Thyroid gland (tissue), 4 donors: ENCODE measurements at places on chromosomes 5 and 9. TPM values are rescaled to one million over a fixed set of nuclear protein-coding genes. Genes with fewer than 3 reads are reported as not detected.
A peak's percentile ranks its signal among the peaks of the same experiment; 100 is the strongest.

DNA sequence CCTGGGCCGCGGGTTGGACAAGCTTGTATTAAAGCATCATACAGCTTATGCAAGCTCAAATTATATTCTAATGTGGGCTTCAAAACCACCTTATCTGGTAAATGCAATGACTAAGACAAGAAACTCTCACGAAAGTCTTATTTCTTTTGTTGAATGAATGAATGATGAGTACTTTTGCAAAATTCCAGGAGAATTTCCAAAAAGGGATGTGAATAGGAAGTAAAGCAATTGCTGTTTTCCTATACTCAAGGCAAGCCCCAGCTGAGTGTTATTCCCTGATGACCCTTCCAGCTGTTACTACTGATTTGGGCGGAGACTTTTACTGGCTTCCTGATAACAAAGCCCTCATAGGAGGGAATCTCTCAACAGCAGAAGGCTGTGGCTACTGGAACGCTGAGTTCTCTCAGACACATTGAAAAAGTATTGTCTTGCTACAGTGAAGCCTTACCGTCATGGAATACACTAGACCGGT lies 162.8 kb downstream of the SREK1 start:
- DNase-seq, result no peak

DNA sequence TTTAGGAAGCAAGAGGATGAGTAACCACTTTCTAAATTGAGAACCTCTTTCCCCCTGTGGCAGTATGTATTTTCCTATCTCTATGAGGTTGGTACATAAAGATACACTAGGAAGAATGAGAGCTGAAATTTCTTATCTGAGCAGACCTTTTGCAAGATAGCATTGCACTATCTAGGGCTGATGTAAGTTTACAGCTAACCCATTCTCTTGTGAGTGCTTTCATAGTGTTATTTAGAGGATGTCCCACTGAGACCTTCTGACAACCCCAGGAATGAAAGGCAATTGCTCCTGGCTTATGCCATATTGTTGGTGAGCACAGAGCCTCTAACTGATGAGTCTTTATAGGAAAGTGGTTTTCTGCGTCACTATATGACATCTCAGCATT lies 1209.3 kb upstream of the CDH6 start:
- no peak for DNase-seq

The DAB2IP gene
- total RNA-seq, result 48.5 TPM

The EGFL7 gene
- 38.4 TPM for total RNA-seq

The SPEF2 gene
- 21.5 TPM for total RNA-seq

DNA sequence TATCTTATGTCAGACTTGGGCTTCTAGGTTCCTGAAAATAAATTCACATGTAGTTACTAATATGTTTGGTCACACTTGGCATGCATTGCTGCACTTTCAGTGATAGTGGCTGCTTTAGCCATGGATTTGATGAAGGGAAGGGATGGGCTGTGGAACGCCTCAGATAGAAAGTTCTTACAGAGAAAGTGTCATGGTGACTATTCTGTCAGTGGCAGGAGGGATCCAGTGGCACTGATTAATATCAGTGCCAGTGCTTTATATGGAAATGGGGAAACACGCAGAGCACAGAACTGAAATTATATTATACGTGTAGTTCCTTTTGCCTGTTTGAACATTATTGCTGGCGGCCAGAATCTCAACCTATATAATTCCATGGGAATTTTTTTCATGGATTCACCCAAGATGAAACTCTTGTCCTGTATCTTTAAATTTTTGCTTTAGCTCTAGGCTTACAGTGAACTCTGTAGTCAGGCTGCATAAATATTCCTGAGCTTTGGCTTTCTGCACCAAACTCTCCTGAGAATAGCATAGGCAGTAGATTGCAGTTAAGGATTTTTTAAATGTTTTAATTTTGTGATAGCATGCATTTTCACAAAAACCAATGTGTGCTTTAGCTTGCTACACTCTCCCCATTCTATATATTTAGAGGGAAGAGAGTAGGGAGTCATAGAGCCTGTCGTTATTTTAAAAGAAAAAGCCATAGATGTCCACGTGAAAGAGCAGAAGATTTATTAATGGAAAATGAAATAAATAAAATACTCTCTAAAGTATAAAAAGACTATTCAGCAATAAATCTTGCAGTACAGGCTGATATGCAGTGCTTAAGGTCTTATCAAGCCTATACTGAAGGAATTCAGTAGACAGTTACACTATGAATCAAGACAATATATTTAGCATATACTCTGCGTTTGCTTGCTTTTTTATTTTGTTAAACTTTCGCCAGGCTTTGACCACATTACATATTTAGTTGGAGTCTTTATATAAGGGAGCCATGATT lies 98.7 kb downstream of the EDIL3 start:
- DNase-seq, result no peak

The CYSRT1 gene
- total RNA-seq, result 2.3 TPM

GRCh38 chr5:170247363-170247762 lies 14.6 kb downstream of the C5orf58 start:
- no peak for DNase-seq

GRCh38 chr9:109118808-109119438 lies 824 bp downstream of the TMEM245 start:
- peak; percentile 32 for DNase-seq

The ABITRAM gene
- total RNA-seq, result 19.1 TPM

DNA sequence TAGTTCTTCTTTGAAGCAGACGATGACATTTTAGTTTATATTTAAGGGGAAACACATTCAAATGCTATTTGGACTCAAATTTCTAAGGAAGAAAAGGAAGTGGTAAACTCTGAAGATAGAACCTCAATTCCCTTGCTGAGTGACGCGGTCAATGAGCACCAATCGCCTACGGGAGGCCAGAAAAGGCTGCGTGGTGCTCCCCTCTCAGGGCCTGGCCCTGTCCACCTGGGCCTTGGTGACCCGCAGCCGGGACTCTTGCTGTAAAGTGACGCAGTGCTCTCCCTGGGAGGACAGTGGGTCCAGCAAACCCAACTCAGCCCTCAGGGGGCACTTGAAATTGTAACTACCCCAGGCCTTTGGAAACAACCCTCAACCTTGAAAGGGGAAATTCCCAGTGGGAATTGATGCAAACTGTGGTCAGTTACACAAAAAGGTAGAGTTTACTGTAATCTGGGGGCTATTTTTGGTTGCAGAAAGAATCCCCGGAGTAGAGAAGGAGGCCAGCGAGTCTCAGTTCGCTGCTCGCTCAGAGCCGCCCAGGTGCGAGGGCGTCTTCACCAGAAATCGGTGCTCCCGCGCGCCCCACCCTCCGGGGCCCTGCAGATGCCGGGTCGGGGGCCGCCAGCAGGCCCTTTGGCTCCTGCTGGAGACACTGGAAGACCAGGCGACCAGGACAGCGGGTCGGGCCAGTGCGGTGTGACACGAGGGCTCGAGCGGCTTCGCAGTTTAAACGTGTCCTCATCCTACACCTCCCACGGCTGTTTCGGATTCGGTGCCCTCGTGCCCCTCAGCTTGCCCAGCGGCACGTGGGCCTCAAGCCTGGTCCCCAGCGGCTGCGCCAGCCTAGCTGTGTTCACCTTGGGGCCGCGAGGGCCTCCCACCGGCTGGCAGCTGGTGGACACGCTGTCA lies 1.4 kb upstream of the ANKRD33B start:
- no peak for DNase-seq

The SLC45A2 gene
- not detected for total RNA-seq

- DNase-seq, result no peak
Measured at GRCh38 chr5:35151146-35151920, 79.0 kb downstream of the PRLR start.

DNA sequence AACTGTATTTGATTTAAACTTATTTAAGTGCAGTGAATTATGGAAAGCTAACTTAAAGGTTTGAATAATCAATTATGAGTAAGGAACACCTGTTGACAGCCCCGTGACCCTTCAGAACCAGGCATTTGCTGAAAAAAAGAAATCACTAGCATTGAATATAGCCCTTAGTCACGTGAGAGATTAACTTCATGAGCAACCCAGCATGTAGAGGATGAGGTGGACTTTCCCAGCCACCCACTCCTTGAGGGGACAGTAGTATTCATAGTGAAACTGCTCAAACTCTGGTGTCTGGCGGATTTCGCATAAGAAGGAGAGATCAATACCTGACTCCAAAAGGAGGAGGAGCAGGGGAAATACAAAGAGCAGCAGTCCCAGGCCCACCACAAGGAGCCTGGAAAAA lies 184.8 kb upstream of the RASEF start:
- no peak for DNase-seq

DNA sequence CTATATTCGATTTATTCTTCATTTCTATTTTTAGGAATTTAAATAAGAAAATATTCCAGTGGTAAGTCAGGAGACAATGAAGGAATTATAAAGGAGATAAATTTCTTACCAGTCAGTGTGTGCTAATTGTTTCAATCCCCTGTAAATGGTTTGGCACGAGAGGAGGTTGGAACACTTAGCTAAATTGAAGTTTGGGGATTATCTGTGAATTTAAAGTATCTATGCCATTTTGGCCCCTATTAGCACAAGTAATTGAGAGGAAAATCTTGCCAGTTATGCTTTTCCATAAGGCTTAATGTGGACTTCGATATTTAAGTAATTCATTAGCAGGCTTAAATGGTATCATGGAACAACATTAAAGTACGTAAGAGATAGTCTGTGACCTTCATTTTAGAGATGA lies 860.8 kb downstream of the PTPRD start:
- DNase-seq, result no peak

DNA sequence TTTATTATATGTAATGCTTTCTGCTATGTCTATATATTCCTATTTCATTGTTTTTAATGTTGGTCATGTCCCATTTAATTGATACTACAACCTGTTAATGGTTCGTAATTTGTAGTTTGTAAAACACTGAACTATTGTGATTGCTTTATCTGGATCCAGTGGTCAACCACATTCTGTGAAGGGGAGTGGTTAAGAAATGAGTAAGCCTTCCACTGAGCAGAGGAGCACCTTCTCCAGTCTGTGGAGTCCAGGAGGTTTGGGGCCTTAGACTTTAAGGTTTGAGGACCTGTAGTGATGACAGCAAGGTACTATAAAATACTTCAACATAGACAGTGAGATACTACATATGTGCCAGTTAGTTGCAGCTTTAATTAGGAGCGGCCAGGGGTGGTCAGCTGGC lies 67.7 kb upstream of the RAD23B start:
- DNase-seq, result no peak

The SPAAR gene
- 4.7 TPM for total RNA-seq

The C5orf58 gene
- not detected for total RNA-seq

The CATSPER3 gene
- total RNA-seq, result 0.56 TPM

DNA sequence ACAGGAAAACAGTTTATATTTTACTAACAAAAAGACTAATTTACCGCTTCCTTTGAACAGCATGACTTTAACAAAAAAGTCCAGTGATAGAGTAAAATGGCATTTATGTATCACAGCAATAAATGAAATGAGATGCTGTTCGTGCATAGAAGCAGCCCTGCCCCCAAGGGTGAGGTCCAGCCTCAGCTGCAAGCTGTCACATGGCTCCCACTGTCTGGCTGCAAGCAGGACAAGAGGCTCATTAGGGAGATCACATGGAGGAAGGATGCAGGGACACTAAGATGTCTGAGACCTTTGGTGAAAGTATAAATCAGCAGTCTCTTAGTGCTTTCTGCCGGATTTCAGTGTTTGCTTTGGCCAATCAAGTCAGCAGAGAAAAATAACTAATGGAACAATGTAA lies 23.0 kb downstream of the GDNF start:
- DNase-seq, result no peak

DNA sequence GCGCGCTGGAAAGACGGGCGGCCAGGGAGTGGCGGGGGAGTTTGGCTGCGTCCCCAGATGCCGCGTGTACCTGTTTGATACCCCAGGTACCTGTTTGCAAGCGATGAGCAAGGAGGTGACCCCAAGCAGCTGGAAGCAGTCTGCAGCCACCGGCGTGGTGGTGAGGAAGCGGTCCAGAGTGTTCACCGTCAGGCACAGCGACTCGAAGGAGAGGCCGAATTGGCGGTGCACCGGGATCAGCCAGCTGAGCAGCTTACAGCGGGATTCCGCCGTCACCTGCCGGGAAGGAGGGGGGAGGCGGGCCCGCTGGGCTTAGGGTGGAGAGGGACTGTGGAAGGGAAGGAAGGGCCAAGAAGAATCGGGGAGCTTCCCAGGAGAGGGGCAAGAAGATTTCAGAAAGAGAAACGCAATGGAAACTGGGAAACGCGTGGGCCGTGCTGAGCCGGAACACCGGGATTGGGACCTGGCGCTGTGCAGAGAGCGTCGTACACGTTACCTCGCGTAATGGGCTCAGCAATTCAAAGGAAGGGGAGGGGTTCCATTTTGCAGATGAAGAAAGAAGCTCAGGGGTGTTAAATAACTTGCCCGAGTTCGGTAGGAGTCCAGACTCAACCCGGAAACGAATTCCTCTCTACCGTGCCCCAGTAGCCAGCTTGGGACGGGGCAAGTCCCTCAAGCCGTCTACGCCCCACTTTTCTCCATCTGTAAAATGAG lies 980 bp downstream of the CCNO start:
- peak; percentile 68 for DNase-seq

GRCh38 chr5:137498736-137499505 lies at the start of gene SPOCK1:
SPOCK1 (minus strand) TSS chr5:137499326.
- DNase-seq, result peak; percentile 73

- DNase-seq, result no peak
Measured at GRCh38 chr5:31186672-31187267, 6.7 kb upstream of the CDH6 start.

GRCh38 chr5:176596689-176597416 lies 13.1 kb downstream of the GPRIN1 start:
- peak; percentile 14 for DNase-seq

GRCh38 chr5:53038196-53038847 lies 49.2 kb downstream of the ITGA2 start:
- DNase-seq, result no peak

DNA sequence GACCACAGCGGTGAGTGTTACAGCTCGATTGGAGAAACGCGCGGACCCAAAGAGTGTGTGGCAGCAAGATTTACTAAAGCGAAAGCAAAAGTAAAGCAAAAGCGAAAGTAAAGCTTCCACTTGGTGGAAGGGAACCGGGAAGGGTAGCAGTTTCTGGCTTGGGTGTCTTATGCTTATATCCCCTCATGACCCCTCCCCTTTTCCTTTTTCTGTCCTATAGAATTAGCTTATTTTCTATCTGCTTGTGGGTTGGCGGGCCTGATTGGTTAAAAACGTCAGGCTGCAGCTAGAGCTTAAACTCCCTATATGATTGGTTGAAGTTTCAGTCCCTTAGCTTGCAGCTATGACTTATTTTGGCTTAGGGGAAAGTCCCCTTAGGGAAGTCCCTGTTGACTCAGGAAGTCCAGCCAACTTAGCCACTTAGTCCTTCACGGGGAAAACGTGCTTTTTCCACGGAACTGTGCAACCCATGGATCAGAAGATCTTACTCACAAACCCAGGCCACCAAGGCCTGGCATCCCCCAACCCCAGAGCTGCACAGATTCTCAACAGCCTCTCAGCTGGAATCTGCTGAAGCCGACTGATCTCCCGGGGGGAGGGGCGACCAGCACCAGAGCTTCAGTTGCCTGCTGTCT lies 114.2 kb upstream of the ADAMTS16 start:
- DNase-seq, result no peak

GRCh38 chr5:91296674-91297143 lies 86.4 kb downstream of the ARRDC3 start:
- DNase-seq, result peak; percentile 97

DNA sequence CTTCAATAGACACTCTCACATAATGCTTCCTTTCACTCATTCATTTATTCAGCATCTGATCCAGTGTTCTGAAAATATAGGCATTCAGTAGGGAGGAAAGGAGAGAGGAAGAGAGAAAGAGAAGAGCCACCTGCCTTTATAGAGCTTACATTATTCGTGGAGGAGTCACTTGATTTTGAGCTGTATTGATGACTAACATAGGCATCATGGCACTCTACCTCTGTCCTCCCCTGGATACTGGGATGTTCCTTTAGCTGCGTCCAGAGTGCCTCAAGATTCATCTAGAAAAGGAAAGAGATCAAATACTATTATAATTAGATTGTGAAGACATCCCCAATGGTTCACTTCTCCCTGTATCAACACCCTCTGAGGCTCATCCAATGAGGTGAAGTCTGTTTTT lies 345.1 kb downstream of the SPATA31D1 start:
- no peak for DNase-seq
